Left renal cortex interstitium (tissue), 4 donors: ENCODE measurements at places on chromosomes 5 and 9.

DNA sequence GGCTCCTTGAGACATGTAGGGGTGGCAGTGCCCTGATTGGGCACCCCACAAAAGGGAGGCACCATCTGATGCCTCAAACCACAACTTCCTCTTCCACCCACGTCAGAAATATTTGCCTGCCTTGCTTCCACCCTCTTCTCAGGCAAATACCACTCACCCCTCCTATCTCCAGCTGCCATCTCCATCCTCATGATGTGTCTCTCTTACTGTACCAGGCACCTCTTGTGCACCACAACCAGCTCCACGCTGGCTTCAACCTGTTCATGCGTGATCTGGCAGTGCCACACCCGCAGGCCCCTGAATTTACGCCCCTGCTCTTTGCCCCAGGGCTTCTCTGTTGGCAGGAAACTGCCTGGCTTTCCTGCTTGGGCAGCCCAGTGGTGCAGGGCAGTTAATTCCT lies 87.8 kb upstream of the HSPA9 start:
- no peak for DNase-seq

GRCh38 chr9:112970939-112971338 lies 41.1 kb downstream of the ZNF883 start:
- DNase-seq = peak; percentile 3

DNA sequence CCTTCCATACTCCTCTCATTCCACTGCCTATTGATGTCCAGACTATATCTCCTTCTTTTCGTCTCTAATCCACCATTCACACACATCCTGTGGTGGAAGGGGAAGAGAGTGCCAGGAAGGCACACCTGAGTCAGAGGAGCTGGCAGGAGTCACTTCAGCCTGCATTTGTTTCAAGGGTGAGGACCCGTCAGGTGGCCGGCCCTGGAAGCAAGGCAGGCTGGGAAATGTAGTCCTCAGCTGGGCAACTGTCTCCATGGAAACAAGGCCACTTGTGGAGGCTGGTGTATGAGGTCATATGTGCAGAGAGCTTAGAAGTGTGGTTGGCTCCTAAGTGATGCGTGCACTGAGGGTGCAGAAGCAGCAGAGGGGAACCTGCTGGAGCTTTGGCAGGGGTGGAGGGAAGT lies 278.4 kb downstream of the NSG2 start:
- no peak for DNase-seq

DNA sequence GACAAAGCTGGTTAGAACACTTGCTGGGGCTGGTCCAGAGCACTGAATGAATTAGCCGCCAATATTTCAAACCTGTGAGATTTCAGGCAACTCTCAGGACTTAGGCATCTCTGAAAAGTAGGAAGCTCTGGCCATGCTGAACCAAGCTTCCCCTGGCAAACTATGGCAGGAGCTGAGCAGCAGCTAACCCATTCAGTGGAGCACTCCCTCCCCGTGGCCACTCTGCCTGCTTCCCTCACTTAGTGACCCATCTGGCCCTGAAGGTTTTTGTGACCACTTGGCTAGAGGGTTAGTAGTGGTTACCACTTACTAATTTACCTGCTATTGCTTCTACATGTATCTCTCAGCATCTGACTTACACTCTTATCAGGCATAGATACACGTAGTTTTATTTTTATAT lies 25.5 kb downstream of the FOXI1 start:
- no peak for DNase-seq

DNA sequence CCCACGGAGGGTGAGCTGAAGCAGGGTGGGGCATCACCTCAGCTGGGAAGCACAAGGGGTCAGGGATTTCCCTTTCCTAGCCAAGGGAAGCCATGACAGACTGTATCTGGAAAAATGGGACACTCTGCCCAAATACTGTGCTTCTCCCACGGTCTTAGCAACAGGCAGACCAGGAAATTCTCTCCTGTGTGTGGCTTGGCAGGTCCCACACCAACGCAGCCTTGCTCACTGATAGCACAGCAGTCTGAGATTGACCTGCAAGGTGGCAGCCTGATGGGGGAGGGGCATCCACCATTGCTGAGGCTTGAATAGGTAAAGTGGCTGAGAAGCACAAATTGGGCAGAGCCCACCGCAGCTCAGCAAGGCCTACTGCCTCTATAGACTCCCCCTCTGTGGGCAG lies 23.2 kb downstream of the RAB3C start:
- DNase-seq = no peak

DNA sequence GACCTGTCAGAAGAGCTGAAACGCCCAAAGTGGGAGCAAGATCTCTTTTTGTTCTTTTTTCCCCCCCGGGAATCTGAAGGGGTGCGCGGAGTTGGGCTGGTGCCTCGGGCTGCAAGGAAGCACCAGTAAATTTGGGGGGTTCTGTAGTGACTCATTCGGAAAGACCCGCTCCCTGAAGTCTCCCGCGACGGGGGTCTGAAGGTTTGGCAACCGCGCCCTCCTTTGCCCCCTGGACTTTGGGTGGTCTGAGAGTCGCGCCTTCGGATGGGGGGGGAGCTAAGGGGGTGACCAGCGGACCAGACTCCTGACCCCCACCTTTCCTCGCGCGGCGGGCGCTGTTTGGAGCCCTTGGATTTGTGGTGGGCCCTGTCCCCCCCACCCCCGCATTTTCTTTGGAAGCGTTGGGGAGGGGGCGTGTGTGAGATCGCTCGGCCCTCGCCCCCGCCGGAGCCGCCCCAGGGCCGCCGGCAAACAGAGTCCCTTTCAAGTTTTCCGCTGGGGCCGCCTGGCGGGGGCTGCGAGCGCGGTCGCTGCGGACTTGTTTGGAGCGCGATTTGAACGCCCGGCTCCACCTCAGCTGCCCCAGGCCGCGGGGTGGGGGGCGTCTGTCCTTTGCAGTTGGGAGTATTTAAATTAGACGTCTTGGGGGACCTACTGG lies 2.0 kb downstream of the CXXC5 start:
- no peak for DNase-seq

GRCh38 chr5:14663734-14664269 lies 716 bp upstream of the OTULIN start:
- DNase-seq = no peak

DNA sequence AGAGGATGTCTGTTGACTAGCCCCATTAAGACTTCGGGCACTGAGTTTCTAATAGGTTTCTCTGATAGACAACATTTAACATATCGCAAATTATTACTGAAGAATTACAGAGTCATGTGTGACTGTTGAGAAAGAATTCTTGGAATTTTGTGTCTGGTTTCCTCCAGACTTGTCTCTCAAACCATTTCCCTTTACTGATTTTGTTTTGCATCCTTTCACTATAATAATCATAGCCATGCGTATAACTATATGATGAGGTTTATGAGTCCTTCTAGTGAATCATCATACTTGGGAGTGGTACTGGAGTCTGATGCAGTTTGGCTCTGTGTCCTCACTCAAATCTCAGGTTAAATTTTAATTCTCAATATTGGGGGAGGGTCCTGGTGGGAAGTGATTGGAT lies 27.0 kb downstream of the ZNF169 start:
- DNase-seq = no peak

DNA sequence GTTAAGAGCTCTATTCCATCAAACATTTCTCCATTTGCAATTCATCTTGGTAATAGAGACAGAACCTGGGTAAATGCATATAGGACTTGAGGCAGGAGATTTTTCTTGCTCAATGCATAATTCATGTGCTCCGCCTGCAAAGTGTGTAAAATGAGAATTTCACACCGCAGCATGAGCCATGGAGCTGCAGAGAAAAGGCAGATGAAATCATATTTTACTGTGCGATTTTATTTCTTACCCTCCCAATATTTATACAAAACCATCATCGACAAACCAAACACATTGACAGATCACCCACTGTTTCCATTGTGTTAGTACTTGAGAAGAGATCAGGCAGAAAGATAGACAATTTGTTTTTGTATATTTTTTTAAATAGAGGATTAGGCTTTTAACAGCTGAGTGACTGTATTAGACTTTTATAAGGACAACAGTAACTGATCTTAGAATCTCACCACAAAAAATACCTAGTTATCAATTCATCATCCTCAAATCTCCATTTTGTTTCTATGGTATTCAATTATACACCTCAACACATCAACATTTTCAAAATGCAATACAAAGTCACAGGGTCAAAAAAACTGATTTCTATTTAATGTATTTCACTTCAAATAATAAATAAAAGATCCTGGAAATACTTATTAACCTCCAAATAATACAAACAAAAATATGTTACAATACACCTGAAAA lies 191.1 kb downstream of the AP3B1 start:
- DNase-seq = no peak

DNA sequence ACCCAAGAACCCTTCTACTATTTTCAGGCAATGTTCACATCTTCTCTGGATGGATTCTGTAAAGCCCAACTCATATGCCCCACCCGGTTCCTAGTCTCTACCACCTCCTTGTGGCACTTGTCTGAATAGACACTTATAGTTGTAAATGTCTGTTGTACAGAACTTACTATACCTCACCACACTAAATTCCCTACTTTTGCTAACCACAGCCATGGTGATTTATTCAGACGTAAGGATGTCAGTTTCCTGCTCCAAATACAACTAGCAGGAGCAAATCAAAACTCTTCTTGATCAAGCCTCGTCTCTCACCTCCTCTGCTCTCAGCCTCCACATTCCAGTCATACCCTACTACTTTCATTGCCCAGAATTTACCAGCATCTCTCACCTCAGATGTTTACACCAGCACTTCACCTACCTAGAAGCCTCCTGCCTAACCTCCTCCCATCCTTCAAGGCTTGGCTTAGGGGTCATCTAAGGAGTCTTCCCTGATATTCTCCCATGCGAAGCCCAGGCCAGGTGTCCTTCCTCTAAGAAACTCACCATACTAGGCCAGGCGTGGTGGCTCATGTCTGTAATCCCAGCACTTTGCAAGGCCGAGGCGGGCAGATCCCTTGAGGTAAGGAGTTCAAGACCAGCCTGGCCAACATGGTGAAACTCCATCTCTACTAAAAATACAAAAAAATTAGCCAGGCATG lies 75.5 kb downstream of the MAPKAP1 start:
- DNase-seq = no peak

DNA sequence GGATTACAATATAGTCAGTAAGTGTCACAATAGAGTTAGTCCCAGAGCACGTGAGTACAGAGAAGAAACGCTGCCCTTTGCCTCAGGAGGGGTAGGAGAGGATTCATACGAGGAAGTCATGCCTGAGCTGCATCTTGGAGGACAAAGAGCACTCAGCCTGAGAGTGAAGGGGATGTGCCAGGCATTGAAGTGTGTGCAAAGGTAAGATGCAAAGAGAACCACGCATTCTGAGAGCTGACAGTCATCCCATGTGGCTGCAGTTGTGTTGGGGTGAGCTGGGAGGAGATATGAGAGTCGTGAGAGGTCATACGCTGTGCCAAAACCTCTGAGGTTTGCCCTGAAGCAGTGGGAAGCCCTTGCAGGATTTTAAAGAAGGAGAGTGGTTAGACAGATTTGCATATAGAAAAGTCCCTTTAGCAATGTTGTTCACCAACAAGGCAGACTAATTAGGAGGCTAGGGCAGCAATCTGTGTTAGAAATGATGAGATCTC lies 97.5 kb downstream of the PIP5K1B start:
- DNase-seq = no peak

DNA sequence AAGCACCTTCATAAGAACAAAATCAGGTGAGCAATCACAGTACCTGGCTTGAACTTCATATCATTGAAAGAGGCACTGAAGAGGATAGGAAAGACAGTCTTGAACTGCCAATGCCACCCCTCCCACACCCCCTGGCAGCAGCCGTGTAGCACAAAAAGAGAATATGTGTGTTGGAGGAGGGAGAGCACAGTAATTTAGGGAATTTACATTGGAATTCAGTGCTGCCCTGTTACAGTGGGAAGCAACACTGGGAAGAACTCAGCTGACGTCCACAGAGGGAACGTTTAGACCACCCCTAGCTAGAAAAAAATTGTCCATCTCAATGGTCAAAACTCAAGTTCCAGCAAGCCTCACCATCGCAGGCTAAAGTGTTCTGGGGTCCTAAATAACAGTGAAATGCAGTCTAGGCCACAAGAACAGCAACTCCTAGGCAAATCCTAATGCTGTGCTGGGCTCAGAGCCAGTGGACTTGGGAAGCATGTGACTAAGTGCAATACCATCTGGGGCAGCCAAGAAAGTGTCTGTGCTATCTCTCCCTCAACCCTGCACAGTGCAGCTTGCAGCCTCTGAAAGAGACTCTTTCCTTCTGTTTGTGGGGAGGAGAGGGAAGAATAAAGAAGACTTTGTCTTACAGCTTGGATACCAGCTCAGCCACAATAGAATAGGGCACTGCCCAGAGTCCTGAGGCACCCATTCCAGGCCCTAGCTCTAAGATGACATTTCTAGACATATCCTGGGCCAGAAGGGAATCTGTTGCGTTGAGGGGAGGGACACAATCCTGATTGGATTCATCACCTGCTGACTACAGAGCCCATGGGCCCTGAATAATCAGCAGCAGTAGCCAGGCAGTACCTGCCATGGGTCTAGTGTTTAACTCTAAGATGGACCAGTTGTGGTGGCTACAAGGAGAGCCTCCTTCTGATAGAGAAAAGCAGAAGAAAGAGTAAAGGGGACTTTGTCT lies 62.1 kb upstream of the VLDLR start:
- no peak for DNase-seq

DNA sequence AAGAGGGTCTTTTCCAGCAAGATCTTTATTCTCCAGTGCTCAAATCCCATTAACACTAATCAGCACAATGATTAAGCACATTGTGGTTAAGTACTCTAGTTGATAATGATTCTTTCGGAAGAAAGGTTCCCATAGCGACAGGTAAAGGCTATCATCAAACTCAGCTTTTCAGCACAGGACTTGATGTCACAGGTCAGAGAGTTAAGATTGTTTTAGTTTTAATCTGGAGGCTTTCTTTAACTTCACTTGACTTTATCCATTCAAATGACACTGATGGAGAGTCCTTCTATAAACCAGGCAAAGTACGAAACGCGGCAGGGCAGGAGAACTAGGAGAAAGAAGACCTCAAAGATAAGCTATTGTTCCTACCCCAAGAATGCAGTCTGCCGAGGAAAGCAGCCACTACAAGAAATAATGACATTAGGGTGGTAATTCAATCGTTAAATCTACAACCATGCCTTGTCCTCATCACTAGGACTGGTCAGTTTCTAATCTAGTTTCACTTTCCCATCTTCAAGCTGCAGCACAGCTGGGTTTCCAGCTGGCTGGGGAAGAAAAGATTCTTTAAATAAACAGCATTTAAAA lies 4.6 kb downstream of the NRG2 start:
- DNase-seq = no peak

DNA sequence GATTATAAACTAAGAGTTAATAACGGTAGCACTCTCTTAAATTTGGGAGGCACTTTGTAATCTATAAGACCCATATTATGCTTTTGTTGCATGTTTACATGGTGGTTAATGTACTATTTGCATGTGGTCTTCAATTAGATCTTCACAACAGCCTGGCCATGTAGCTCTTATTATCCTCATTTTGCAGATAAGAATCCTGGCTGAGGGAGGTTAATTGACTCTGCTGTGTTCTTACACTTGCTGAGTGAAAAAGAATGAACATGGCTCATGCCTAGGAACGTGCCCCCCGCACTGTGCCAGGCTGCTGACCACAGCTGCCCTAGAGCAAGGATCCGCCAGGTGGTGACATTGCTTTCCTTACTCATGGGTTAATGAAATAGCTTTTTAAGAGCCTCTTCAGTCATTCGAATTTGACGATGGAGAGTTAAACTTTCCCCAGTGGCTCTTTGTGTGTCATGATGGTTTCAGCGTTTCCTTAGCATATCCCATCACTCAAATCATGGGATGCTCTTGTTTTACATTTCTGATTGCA lies 97.9 kb downstream of the CDH6 start:
- no peak for DNase-seq
